ENCODE measurements at places on chromosomes 7 and 10.
A peak's percentile ranks its signal among the peaks of the same experiment; 100 is the strongest.

GRCh38 chr7:94429153-94429552 is 34.5 kb downstream of the COL1A2 start:
- DNase-seq = no peak

DNA sequence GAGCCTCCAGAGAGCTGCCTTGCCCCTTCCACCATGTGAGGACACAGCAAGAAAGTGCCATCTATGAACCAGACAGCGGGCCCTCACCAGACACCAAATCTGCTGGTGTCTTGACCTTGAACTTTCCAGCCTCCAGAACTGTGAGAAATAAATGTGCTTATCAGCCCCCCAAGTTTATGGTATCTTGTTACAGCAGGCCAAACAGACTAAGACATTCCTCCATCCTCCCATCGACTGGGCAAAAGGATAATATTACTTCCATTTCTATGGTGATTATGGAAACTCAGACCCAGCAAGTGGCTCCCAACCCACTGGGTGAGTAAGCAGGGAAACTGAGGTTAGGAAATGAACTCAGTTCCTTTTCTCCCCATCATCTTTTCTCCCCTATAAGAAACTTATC is 288.4 kb downstream of the KCNMA1 start:
- no peak for DNase-seq

GRCh38 chr10:132291826-132292225 is 15.9 kb downstream of the STK32C start:
- DNase-seq = no peak

- DNase-seq = no peak
These were observed 107.4 kb downstream of the SLIT1 start for GRCh38 chr10:97078261-97078937.

DNA sequence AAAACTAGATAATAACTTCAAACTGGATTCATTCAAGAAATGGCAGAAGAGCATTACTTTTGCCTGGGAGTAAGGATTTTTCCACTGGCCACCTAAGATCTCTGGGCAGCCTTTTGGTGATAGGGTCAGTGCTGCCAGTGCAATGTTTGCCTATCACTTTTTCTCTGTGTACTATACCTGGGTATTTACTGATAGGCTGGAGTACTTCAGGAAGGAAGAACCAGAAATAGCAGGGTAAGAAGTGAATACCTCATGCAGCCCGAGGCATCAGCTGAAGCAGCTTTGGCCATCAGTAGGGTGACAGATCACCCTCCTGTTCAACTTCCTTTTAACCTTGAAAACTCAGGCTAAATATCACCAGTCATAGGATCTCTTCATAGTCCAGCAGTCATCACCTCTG is 5.5 kb upstream of the PAPSS2 start:
- DNase-seq = no peak

- no peak for DNase-seq
These were observed 11.4 kb downstream of the BUB3 start for GRCh38 chr10:123165445-123166072.

DNA sequence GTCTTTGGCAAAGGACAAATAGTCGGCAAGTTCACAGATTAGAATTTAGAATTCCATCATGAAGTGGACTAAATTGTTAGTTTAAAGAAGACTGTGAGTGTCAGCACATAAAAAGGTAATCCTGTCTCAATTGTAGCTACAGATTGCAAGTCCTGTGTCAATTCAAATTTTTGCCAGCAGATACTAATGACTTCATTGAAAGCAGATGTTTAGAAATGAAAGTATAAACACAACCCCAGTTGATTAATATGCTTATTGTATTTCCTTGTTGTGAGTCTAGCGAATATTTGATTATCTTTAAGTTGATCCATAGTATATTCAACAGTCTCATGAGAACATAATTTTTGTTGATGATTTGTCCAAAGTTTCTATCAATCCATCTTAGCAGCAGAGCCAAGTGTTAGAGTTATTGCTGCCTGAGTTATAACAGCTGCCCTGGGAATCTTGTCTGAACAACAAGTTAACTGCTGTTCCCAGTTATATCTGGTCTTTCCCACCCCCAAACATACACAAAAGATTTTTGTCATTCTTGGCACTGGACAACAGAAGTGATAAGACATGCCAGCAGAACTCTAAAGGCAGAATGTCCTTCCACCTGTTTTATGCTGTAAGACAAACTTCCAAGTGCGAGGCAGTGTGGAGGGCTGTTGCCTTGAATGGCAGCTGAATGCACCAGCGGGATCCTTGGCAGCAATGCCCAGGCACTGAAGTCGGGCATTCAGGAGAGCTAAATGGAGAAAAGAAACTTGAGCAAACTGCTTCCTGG is 21.3 kb upstream of the HERPUD2 start:
- no peak for DNase-seq

- DNase-seq = no peak
These were observed at the start of gene HIP1 for GRCh38 chr7:75738604-75738974. TSS of gene HIP1 (minus strand) at chr7:75738941. CDS start at chr7:75738920, 21 bp downstream.

DNA sequence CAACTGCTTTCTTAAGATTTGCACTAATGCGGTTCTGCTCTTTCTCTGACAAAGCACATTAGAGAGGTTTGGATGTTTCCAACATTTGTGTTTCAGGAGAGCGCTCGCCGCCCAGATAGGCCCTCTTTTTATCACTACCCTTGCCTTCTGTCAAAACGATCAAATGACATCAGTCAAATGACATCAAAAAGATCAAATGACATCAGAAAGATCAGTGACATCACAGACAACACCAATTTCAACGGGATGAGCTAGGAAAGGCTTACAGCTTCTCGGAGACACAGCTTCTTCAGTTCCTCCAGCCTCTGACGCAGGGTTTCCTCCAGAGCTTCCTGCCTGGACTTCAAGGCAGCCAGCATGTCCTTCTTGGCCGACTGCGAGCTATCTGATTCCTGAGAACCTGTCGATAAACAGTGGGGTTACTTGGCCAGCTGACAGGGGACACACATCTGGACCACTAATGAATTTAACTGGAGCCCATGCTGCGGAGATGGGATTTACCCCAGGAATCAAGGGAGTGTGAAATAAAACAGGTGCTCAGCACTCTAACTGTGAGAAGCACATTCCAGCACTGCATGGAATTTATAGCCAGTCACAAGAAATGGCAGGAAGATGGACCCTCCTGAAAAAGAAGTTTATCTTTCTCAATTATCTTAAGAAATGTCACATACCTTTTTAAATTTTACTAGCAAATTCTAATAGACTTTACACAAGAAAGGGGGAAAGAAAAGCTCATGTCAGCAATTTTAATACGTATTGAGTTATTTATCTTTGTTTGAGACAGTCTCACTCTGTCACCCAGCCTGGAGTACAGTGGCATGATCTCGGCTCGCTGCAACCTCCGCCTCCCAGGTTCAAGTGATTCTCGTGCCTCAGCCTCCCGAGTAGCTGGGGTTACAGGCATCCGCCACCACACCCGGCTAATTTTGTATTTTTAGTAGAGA is 88.2 kb downstream of the PRPF18 start:
- no peak for DNase-seq

DNA sequence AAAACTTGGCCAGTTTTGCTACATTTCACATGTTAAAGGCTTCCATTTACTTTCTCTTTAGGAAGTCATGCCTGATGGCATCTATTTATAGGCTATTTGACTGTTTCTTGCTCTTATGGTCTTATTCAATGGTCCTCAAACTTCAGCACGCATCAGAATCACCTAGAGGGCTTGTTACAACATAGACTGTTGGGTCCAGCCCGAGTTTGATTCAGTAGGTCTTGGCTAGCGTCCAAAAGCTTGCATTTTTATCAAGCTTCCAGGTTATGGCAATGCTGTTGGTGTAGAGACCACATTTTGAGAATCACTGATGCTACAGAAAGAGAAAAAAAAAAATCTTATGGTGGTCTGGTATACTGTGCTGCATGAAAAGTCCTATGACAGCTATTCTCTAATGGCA is 51.9 kb downstream of the MTPN start:
- DNase-seq = no peak

GRCh38 chr10:84511709-84512285 is 183.4 kb downstream of the CCSER2 start:
- no peak for DNase-seq

DNA sequence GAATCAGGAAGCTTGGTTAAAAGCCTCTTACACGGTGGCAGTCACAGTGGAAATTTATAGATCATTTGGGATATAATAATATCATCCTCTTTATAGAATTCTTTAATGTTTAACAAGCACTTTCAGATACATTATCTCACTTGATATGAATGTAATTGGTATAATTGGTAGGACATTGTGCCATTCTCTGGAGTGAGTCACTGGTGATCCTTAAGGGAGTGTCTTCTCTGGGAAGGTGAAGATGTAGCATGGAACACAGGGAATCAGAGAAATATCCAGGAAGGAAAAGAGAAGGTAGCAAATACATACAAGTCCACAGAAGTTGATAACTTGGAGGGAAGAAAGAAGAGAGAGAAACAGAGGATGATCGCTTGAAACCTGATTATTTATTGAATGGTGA is 9.8 kb downstream of the PTPRZ1 start:
- DNase-seq = no peak

DNA sequence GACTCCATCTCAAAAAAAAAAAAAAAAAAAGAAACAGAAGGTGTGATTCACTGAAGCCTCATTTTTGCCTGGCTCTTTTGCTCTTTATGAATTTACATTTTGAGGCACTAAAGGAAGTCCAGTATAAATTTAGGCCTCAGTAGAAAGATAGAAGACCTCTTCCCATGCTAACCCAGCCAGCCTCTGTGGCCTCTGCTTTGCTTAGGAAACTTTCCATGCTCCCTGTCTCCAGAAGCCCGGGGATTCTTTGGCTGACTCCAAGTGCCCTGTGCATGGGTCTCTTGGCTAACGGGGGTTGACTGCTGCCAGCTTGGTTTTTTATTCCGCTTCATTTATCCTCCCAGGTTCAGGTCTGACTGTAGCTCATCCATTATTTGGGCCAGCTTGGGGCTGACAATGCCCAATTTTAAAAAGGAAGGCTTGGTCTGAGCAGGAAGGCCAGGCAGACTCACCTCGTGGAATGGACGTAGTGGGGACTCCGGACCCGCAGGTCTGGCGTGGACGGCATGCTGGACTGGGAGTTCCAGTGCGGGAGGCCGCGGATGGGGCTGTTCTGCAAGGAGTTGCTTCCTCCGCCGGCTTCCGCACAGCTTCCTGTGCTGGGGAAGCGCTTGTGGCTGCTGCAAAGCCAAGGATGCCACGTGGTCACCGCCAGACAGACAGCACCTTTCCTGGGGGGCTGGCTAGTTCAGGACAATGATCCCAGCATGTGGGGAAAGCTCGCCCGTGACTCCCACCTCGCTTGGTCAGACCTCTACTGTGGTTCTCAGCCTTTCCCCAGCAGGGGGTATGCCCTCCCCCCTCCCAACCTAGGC is 72.3 kb downstream of the PRPF18 start:
- peak; percentile 10 for DNase-seq

DNA sequence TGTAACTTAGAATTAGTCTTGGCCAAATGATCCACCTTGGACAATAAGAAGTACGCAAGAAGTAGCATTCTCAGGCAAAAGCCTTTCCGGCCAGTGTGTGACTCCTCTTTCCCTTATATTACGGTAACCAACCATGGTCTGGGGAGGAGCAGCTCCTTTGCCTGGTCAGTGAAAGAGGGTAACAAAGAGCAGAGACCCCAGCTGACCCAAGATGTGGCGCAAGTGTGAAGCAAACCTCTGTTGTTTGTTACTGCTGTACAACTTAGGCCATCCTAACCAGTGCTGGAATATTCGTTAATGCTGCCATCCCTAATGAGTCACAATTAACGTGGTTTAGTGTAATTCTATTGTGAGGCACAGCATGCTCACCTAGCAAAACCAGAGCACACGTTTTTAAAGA is 44.0 kb downstream of the HIPK2 start:
- no peak for DNase-seq

DNA sequence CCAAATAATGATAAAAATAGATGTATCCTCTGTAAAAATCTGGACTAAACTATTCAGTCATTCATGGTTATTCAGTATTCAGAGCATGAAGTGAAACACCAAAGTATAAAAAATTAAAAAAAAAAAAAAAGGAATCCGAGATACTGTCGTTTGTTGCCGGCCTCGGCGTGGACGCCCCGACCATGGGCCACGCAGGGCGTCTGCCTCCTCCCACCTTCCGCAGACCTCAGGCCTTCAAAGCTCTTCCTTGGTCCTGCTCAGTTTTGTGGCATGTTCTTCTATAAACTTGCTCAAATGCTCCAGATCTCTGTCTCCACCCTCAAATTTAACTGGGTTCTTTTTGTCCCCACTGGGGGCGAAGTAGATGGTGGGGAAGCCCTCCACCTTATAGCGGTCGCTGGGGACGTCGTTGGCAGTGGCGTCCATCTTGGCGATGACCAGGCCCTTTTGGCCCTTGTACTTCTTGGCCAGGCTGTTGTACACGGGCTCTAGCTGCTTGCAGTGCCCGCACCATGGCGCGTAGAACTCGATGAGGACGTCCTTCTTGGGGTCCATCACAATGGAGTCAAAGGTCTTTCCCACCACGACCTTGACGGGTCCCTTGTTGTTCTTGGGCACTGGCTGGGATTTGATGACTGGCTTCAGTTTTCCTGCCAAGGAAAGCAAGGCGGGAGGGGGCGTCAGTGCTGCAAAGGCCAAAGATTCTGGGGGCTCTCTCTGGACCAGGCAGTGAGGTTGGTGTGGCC is 24.6 kb downstream of the PDIA4 start:
- DNase-seq = no peak

DNA sequence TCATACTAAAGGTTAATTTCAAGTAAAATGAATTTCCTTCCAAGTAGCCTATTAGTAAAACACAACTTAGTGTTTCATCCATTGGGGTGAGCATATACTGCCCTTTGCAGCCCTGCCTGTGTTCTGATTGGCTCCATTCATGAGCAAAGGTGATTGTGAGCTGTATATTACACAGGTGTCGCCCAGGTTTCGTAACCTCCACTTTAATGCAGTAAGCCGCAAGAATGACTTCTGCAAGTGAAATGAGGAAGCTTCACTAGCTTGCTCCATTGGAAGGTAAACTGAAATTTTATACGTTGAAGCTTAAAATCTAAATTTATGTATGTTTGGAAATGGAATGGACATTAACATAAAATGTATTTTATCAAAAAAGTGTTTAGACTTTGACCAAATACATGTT is 24.4 kb downstream of the MTURN start:
- no peak for DNase-seq

- no peak for DNase-seq
These were observed 1164.0 kb upstream of the CELF2 start for GRCh38 chr10:9853405-9854355.

GRCh38 chr10:11154333-11154732 is 136.7 kb downstream of the CELF2 start:
- no peak for DNase-seq

GRCh38 chr10:29026065-29026797 is 262.6 kb upstream of the LYZL1 start:
- DNase-seq = no peak

DNA sequence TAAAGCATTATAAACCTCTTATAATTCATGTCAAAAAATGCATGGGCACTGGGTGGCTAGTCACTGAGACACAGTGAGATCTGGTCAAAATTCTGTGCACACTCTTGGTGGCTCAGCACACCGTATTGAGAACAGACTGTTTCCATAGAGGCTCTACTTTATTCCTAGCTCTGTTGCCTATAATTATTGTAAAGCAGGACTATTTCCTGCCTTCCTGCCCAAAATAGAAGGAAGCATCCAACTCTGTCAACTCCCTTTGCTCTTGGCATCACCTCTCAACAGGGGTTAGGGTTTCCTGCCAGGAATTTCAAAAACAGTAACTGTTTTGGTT is 45.1 kb downstream of the PTN start:
- DNase-seq = no peak

GRCh38 chr10:11322698-11323097 is 288.8 kb downstream of the USP6NL start:
- no peak for DNase-seq

- DNase-seq = no peak
These were observed 53.0 kb downstream of the SH2D4B start for GRCh38 chr10:80590585-80591125.

All from CD4-positive, alpha-beta T cell treated with Interleukin-6 for 4 hours (primary cell).